ENCODE measurements at places on chromosomes 16 and 17.
A peak's percentile ranks its signal among the peaks of the same experiment; 100 is the strongest.

DNA sequence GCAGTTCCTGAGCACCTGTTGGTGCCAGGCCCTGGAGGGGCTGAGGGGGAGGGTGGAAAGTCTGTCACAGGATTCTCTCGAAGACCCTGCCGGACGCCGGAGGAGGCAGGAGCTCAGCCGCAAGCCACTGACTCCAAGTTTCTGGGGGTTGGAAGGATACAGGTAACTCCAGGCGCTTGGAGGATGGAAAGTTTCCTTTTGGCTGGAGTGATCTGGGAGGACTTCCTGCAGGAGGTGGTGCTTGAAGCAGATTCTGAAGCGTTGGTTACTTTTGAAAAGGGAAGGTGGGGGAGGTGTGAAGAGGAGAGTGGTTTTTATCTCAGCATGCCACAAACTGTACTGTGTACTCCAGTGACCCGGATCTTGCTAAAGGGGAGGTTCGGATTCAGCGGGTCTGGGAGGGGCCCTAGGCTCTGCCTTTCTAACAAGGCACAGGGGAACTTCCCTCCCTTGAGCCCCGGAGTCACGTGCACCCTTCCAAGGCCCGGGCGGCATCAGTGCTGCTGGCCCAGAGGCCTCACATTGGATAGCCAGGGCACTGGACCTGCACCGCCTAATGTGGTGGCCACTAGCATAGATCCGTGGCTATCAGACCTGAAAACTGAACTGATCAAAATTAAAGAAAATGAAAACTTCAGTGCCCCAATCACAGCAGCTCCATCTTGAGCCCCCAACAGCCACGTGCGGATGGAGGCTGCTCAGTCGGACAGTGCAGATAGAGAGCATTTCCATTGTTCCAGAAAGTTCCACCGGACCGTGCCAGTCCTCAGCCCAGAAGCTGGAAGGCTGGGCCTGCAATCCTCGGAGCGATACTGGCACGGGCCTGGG is 42.2 kb upstream of the GSE1 start:
- no peak for DNase-seq

DNA sequence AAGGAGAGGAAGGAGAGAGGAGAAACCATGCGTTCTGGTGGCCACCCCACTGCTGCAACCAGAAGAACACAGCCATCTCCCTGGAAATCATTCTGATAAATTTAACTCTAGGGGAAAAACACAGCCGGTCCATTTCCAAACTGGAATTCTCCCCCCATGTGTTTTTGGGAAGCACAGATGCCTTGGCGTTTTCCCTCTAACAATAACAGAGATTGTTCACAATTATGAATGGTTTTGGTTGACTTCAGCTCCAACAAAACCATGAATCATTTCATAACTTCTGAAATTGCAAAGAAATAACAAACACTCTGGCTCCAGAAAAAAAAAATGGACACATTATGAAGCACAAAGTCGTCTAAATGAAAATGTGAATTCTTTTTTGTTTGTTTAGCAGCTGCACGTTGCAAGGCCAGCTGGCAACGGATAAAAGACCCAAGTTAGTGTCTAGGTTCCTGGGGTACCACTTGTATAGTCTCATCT is 46.2 kb downstream of the GNAO1 start:
- no peak for DNase-seq

DNA sequence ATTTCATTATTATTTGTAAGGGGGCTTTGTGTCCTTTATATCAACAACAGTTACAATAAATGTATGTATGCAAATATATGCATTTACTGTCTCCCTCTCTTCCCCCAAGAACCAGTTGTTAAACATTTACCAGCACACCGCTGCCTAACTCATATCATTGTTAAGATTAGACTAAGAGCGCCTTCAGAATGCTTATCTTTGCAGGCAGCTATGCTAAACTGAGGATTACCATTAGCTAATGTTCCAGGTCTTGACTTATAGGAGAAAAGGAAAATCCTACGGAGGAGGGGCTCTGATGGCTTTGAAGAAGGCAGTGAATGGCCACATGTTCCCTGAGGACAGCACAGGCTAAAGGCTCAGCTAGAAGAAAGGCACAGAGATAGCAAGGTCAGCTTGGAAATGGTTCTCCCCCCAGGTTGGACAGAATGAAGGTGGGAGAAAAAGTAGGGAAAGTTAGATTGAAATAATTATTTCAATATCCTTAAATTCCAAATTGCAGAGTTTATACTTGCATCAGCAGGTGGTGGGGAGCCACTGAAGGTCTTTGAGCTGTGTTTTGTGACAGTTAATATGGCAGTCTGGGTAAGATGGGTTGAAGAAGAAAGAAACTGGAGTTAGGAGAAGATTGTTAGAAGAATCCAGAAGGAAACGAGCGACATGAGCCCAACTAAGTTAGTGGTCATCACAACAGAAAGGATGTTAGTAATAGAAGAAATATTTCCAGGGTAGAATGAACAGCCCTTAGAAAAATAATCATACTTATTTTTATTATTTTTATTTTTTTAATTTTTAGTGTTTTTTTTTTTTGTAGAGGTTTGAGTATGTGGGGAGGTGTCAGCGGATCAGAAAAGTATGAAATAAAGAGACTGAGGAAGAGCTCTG is 87.0 kb upstream of the MAF start:
- no peak for DNase-seq

DNA sequence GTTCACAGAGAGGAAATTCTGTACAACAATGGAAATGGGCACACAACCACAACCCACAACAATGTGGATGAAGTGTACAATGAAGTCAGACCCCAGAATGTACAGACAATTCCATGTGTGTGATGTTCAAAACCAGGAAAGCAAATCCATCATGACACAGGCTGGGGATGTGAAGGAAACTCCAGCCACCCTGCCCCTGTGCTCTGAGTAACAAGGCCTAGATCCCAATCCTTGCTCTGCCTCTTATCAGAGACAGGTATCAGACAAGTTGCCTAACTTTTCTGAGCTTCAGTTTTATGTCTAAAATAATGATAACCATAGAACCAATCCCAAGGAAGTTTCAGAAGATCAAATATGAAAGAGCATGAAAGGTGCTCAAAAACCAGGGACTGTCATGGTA is 1.8 kb upstream of the C16orf95 start:
- DNase-seq, result no peak

- DNase-seq, result no peak
Observed at GRCh38 chr17:47946516-47946915, 5.1 kb downstream of the PNPO start.

GRCh38 chr17:8300627-8301242 is 5.5 kb upstream of the SLC25A35 start:
- peak; percentile 25 for DNase-seq

DNA sequence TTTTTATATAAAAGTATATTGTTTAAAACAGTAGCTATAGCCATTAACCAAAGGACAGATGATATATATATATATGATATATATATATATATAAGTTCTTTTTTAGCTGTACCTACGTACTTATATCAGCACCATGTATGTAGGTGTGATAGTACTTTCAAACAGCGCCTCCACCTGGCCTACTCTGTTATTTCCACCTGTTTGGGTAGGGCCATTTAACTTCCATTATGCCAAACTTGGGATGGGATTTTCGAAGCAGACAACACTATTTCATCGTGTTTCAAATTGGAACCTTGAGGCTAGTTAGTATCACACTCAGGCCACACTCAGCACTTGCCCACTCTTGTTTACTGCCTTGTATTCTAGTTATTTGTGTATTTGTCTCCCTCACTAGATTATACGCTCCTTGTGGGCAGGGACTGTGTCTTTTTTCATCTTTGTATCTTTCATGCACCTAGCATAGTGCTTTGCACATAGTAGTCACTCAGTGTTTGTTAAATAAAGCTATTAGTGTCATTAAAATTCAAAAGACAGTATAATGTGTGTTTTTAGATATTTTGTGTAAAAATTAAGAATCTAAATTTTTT is 11.8 kb upstream of the CLTC start:
- no peak for DNase-seq

- no peak for DNase-seq
Observed at GRCh38 chr17:60164697-60165096, 14.9 kb downstream of the CA4 start.

DNA sequence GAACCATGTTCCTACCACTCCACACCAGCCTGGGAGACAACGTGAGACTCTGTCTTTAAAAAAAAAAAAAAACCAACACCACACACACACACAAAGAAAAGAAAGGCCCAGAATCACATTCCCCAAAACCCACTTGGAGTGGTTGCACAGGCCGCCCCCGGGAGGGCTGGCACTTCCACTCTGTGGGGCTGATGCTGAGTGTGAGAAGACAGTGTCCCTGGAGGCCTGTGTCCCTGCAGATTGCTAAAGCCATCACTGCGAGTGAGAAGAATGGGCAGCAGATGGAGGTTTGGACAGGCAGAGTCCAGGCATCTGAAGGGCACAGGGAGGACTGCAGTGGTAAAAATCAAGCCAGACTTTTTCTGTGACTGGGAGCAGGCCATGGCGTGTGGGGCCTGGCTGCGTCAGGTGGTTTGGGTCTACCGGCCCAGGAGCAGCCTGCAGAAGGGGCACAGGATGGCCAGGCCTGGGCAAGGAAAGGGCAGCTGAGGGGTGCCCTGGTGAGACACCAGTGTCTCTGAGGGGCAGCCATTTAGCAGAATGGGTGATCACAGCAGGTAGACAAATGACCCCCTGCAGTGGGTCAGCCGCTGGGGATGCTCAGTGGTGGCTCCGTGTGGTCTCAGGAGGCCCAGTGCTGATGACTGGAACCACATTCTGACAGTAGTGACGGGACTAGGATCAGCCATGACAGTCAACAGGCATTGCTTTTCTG is 13.1 kb downstream of the CTRB2 start:
- no peak for DNase-seq

All from stimulated activated CD8-positive, alpha-beta memory T cell treated with anti-CD3 and anti-CD28 coated beads, Interleukin-7, amount 100 ng/mL, for 1 hour (primary cell).